ENCODE measurements at places on chromosomes 12 and 14.
A peak's percentile ranks its signal among the peaks of the same experiment; 100 is the strongest.

DNA sequence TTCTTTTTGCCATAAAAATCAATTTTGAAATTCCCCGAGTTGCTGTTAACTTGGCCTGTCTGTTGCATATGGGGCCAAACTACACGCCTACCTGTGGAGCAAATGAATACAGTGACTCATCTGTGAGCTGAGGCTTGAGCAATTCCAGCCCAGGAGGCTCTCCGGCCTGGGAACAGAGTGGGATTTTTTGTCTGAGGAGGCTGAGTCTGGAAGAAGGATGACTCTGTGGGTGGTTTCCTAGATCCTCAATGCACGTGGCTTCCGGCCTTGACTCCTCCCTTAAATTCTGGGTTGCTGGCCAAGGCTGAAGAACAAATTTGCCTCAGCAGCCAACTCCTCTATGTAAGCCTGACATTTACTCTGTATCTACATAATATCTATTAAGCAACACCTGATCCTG is 124.1 kb downstream of the SSPN start:
- no peak for DNase-seq

DNA sequence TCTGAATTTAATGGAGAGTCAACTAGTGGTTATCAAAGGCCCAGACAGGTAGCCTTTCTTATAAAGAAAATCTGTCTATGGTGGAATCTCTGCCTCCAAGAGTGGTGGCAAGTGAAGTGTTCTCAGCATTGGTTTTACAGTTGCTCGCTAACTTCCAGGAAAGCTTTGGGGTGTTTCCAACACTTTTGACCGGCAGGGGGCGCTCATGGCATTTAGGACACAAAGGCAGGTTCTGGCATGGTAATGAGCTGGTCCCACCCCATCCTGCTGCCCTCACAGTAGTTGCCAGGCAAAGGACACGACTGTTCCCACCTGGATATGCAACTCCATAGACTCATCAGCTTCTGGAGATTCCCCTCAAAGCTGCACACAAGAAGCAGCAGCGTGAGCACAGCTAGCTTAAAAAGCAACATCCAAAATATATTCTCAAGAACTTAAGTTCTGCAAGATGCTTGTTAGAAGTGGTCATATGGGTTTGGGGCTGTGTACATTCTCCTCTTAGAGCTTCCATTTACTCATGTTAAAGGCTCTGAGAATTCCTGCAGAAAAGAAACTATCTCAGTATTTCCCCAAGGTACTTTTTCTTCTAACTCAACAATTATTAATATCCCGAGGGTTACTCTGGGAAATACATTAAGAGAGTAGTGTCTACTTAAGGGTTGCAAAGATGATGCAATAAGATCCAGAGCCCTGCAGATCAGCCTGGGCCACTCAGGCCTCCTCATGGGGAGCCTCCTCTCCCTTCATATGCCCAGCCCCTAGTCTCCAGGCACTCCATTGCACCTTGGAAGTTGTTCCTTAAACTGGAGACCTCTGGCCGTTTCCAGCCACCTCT is 14.8 kb downstream of the PROX2 start:
- peak; percentile 89 for DNase-seq

- peak; percentile 72 for DNase-seq
Measured at GRCh38 chr14:75570797-75571196, 7.6 kb upstream of the FLVCR2 start.

DNA sequence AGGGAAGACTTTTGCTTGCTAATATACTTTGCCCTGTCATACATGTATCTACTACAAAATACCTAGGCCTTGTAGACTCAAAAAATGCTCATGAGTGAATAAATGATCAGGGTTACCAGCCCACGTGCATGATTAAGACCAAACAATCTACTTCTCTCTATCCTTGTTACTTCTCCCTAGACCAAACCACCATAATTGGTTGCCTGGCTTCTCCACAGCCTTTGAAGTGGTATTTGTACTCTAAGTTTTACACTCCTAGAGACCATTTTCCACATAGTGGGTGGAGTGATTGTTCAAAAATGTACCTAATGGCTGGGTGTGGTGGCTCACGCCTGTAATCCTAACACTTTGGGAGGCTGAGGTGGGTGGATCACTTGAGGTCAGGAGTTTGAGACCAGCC is 14.1 kb upstream of the RPS6KL1 start:
- no peak for DNase-seq

GRCh38 chr14:80316441-80316840 is 105.1 kb upstream of the DIO2 start:
- no peak for DNase-seq

DNA sequence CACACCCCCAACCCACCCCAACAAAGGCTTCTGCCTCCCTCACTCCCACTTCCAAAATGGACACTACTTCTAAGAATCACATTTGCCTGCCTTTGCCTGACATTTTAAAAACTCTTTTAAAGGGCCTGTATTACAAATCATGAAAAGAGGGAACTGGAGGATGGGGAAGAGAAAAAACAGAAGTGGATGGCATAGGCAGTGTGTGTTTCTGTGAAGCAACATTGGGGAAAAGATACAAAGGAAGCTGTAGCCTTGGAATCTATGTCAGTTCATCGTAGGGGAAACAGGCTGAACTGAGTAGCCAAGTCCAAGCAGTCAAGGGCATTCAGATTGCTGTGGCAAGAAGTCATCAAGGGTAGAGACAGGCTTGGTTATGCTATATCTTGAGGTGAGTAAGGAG is 273.9 kb downstream of the BTG1 start:
- no peak for DNase-seq

DNA sequence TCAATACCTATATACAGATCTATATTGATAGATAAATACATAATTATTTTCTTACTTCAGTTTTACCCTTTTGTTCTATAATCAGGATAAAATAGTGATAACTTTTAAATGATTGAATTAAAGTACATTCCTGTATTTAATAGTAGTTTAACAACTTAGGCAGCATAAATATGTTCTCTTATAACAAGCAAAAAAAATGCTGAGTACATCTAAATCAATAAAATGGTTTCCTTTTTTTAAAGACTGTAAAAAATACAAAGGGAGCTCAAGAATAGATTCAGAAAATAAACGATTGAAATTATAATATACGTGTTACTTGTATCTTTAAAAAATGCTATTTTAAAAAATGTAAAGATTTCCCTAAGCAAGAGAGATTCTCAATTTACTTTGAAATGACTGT is 393.7 kb upstream of the TMEM132C start:
- no peak for DNase-seq

DNA sequence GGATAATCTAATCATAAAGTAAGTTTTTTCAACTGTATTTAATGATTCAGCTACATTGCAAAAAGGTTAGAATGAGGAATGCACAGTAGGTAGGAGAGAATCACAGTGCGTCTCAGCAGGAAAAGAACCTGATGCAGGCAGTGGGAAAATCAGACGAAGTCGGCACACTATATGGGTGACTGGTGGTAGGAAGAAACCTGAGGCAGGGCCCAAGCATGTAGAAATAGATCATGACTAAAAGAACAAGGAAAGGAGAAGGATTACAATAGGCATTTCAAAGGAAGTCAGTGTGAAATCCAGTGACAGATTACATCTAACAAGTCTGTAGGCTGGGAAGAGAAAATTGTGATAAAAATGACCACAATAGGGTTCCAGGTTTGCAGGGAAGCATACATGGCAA is 267.0 kb downstream of the MED13L start:
- DNase-seq: no peak

- DNase-seq: peak; percentile 49
Measured at GRCh38 chr12:27534060-27534764, 10.2 kb downstream of the PPFIBP1 start.

GRCh38 chr12:77973579-77973978 is 142.9 kb downstream of the NAV3 start:
- DNase-seq: no peak

GRCh38 chr14:96582995-96583394 is 80.8 kb downstream of the PAPOLA start:
- DNase-seq: no peak

- no peak for DNase-seq
Measured at GRCh38 chr12:37565112-37565511, 751.5 kb upstream of the ALG10B start.

DNA sequence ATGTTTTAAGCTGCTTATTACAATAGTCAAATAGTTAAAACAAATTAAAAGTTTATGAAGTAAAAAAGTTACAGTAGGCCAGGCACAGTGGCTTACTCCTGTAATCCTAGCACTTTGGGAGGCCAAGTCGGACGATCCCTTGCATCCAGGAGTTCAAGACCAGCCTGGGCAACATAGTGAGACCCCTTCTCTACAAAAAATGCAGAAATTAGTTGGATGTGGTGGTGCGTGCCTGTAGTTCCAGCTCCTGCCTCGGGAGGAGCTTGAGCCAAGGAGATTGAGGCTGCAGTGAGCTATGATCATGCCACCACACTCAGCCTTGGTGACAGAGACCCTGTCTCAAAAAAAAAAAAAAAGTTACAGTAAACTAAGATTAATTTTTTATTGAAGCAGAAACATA is 142.6 kb downstream of the MIPOL1 start:
- DNase-seq: no peak

DNA sequence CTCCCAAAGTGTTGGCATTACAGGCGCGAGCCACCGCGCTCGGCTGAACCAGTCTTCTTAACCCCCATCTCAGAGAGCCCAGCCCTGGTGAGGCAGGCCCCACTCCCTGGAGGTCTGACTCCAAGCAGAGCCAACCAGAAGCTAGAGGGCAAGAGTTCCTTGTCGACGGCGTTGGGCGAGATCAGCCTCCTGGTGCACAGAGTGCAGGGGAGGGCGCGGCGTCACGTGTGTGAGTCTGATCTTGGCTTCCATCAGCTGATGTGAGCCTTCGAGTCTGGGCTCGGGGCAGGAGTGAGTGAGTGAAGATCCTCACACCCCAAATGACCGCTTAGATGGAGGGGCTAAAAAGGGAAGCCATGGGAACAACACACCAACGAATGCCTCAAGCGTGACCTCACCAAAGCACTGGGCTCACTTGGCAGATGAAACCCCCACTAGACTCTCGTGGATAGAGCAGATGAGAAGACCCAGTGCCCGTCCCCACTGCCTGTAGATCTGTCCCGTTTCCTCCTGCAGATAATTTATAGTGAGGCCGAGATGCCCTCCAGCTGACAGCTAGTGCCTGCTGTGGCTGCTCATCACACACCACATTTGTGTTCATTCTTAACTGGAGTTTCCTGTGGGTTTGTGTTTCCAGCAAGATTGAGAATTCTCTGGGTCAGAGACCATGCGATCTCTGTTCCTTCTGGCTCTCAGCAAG is 28.6 kb upstream of the ADGRD1 start:
- DNase-seq: no peak

GRCh38 chr14:23877111-23877510 is 76.5 kb upstream of the DHRS4 start:
- DNase-seq: peak; percentile 33

DNA sequence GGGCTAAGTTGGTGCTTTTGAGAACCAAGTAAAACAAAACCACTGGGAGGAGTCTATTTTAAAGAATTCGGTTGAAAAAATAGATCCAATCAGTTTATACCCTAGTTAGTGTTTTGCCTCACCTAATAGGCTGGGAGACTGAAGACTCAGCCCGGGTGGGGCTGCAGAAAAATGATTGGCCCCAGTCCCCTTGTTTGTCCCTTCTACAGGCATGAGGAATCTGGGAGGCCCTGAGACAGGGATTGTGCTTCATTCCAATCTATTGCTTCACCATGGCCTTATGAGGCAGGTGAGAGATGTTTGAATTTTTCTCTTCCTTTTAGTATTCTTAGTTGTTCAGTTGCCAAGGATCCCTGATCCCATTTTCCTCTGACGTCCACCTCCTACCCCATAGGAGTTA is 1.8 kb upstream of the RAB5B start:
- no peak for DNase-seq

GRCh38 chr14:20603813-20604690 is 12.9 kb upstream of the RNASE12 start:
- no peak for DNase-seq

GRCh38 chr14:94450722-94451090 is 1.9 kb downstream of the SERPINA11 start:
- DNase-seq: no peak

- DNase-seq: peak; percentile 53
Measured at GRCh38 chr14:103427485-103428443, 42.5 kb downstream of the MARK3 start.

GRCh38 chr12:103838254-103838914 is 2.6 kb downstream of the NT5DC3 start:
- DNase-seq: no peak

- no peak for DNase-seq
Measured at GRCh38 chr12:27987331-27987730, 14.8 kb upstream of the PTHLH start.

Data from activated CD4-positive, alpha-beta T cell treated with anti-CD3 and anti-CD28 coated beads, Interleukin-2, amount 50 U/mL, for 16 hours (primary cell).